Occipital lobe (tissue), 3 donors: ENCODE measurements at places on chromosomes 12 and 14.

GRCh38 chr12:124188561-124189405 lies 106.1 kb upstream of the RFLNA start:
- DNase-seq, result no peak

GRCh38 chr12:127280393-127281275 lies 986.3 kb upstream of the TMEM132C start:
- no peak for DNase-seq

DNA sequence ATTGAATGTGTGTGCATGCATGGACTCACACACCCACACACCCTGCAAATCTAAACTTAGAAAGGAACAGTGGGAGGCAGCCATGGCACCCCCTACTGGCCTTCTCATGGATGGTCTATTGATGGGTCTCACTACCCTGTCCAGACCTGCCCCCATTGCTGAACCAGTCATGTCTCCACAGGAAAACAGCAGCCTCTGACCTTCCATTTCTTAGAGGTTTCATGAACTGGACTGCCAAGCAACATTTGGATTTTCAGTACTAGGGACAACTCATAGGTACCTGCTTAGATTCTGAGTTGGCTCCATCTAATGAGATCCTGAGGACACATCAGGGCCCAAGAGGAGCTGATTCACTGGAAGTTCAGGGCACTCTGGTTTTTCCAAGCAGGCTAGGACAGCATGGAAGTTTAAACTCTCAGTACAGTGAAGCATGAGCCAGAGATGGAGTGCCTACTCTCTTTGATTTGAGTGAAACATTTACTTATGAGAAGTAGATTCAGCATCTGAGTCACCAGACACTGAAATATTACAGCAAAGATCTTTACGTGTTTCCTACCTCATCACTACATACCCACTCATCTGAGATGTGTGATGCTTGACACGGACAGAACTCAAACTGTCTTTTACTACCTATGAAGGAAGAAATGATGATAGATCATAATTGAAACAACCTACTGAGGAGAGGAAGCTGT lies 98.9 kb upstream of the PLEKHG7 start:
- DNase-seq, result no peak

- no peak for DNase-seq
These were observed 44.6 kb downstream of the NINJ2 start for GRCh38 chr12:618605-619004.

GRCh38 chr12:75345531-75345930 lies 11.1 kb downstream of the GLIPR1L1 start:
- no peak for DNase-seq

- DNase-seq, result no peak
These were observed 166.2 kb downstream of the ADGRD1 start for GRCh38 chr12:131119936-131120335.

GRCh38 chr14:29712601-29713000 lies 215.0 kb downstream of the PRKD1 start:
- no peak for DNase-seq

DNA sequence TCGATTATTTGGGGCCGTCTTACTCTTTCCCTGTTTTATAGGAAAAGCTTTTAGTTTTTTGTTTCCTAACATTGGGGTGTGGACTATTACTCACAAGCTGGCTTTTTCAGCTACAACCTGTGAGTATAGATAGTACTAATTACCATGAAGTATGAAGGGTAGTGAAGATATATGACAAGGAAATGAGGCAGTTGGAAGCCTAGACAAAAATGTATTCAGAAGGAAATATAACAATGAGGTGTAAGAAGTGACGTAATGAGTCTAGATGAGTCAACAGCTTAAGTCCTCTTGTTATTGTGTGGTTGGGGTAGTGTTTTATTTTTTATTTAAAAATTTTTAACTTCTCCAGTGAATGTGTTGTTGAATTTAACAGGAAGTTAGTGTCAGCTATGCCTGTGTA lies 804.5 kb downstream of the NRXN3 start:
- no peak for DNase-seq

- no peak for DNase-seq
These were observed 73.4 kb downstream of the MNAT1 start for GRCh38 chr14:60807971-60808370.

GRCh38 chr12:95607642-95608041 lies 56.4 kb upstream of the USP44 start:
- no peak for DNase-seq

DNA sequence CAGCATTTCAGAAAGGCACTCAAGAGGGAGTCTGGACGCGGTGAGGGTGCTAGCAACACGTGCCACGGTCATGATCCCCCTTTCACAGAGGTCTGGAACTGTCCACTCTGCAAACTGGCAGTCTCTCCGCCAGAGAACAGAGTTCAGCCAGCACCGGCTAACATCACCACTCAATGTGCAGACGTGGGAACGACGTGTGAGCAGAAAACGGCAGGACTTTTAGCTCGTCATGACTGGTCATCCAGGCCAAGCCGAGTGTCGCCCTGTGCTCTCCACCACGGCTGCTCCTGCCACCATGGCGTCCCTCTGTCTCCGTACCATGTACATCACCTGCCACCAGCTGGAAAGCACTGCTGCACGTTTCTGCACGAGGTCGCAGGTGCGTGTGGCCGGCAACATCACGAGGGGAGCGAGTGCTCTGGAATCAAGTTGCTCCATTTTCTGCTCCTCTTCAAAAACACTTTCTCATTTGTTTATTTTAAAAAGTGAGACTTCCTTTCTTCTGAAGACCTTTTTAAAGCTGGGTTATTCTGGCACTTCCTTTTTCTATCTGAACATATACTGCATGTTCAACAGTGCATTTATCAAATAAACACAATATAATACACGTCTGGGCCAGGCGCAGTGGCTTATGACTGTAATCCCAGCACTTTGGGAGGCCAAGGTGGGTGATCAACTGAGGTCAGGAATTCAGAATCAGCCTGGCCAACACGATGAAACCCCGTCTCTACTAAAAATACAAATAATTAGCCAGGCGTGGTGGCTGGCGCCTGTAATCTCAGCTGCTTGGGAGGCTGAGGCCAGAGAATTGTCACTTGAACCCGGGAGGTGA lies 28.0 kb downstream of the SLC15A4 start:
- no peak for DNase-seq

GRCh38 chr12:114729731-114730130 lies 45.8 kb upstream of the TBX3 start:
- DNase-seq, result no peak

DNA sequence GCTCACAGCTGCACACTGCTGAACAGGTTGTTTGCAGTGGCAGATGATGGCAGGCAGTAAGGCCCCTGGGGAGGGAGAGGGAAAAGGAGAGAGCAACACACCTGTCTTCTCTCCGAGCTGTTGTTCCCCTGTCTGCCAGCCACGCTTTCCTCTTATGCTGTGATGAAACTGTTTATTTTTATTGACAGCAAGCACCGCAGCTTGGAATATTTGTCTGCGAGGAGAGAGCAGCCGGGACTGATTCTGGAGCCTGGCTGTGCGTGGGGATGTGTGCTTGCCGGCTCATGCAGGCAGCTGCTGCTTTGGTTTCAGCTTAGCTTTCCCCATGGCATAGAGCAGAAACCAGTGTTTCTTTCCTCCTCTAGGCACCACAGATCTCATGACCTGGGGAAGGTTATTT lies 58.7 kb upstream of the KCNA5 start:
- DNase-seq, result no peak

DNA sequence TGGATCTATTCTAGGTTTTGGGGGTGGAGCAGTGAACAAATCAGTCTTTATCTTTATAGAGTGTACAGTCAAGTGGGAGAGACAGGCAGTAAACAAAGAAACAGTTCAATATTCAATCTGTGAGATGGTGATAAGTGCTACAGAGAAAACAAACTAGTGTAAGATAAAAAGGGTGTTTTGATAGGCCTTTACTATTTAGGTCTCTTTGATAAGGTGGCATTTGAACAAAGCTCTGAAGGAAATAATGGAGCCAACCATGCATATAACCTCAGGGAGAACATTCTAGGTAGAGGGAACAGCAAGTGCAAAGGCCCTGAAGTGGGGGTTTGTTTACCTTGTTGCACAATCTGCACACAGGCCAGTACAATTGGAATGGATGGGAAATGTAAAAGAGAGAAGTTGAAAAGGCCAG lies 47.3 kb downstream of the PTPN11 start:
- DNase-seq, result no peak
